ENCODE measurements at places on chromosomes 16 and 17.

DNA sequence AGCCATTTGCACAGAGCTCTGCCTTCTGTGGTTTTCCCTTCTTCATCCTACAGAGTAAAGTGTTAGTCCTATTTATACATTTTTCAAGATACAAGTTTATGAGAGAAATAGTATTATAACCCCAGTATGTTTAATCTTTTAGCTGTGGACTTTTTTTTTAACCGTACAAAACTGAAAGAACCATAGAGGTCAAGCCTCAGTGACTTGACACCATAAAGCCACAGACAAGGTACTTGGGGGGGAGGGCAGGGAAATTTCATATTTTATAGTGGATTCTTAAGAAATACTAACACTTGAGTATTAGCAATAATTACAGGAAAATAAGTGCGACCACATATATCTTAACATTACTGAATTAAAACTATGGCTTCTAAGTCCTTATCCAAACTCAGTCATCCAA is 17.0 kb upstream of the RAB11FIP4 start:
- no peak for DNase-seq

DNA sequence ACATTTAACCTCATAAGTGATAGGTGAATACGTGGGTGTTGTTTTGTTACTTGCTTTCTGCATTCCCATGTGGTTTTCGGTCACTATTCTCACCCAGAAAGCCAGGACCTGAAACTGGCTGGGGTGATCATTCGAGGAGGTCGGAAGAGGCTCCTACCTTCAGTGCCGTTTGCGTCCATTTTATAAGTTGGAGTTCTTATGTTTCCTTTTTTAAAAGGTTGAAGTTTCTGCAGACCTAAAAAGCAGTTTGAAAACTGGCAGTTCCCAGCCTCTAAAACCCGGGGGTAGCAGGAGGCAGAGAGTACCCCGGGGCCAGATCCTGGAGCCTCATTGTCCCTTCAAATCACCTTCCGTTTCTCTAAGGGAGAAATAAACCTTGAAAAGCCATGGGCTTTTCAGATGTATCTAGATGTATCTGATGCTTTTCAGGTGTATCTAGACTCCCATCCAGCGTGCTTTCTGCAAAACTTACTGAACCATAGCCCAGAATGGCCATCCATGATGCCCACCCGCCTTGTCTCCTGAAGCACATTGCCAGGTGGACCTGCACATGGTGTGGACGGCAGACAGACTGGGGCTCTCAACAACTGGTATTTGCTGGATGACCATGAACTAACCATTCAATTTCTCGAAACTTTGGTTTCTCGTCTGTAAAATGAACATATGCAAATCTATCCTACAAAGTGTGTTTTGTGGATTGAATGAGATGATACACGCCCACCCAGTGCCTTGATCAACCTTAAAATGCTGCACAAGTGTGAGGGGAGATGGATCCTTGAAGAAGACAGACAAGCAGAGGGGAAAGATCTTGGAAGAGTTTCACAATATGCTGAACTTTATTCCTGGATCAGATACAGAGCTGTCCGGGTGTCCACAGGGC is 1.3 kb downstream of the NLRC5 start:
- no peak for DNase-seq

GRCh38 chr16:10016752-10017151 is 165.5 kb downstream of the GRIN2A start:
- DNase-seq = no peak

GRCh38 chr16:66508248-66508913 is 41.5 kb downstream of the TK2 start:
- DNase-seq = no peak

GRCh38 chr17:49121696-49122292 is 10.8 kb upstream of the B4GALNT2 start:
- no peak for DNase-seq

DNA sequence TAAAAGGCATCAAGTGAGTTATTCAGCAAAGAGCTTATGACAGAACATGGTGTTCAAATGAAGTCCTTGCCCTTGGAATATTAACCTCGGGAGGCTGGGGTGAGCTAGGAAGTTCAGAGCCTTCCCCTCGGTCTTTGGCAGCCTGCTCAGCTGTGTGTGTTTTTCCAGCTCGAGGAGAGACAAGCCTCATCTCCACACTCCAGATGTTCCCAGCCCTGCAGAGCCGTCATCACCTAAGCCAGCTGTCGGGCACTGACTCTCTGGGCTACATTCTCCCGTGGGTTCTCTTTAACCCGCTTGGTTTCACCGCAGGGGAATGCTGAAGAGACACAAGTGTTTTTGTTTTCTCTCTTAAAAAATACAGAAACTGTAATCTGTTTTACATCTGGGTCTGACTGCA is 47.1 kb downstream of the IRX3 start:
- DNase-seq = no peak

DNA sequence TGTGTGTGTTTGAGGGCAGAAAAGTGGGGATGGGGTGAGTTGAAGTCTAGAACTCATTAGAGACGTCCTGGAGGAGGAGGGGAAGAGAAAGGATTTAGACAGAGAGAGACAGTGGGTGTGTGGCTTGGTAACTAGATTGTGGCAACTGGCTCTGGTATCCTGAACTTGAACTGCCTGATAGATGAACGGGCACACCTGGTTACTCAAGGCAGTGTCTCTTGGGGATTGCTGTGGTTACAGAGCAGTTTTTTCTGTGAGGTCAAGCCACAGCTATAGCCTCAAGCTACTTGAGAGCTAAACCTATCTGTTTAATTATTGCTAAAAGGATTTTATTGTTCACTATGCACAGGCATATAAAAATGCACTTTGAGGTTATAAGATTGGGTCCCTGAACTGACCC is 29.8 kb upstream of the MYH2 start:
- no peak for DNase-seq

- no peak for DNase-seq
Measured at GRCh38 chr17:61305024-61305423, 94.6 kb upstream of the TBX2 start.

- DNase-seq = no peak
Measured at GRCh38 chr16:30903596-30903995, 7.2 kb downstream of the CTF1 start.

DNA sequence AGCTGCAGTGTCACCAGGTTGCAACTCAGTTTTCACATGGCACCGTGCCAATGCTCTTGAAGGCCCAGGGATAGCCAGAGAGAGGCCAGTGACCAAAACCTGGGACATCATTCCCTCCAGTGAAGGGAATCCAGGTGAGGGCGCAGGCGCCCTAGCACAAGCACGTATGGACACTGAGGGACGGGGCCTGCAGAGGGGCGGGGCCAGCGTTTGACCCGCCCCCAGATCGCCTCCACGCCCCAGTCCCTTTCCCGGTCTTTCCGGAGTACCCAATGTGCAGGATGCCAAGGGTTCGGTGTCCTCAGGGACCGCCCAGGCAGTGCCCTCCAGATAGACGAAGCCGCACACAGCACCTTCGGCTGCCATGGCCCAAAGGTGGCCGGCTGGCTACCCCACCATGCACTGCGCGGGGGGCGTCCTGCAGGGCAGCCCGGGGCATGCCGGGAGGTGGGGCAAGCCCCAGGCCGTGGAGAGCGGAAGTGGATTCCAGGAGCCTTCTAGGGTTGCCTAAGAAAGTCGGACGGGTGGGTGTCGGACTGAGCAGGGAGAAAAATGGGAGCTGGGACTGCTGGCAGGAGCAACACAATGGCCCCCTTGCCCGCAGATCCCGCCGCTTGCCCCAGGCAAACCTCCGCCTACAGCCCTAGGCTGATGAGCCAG is 4.6 kb downstream of the SLC12A4 start:
- DNase-seq = no peak

- no peak for DNase-seq
Measured at GRCh38 chr16:15611610-15612009, 31.3 kb downstream of the MARF1 start.

GRCh38 chr16:25916037-25916436 is 224.3 kb downstream of the HS3ST4 start:
- DNase-seq = no peak

DNA sequence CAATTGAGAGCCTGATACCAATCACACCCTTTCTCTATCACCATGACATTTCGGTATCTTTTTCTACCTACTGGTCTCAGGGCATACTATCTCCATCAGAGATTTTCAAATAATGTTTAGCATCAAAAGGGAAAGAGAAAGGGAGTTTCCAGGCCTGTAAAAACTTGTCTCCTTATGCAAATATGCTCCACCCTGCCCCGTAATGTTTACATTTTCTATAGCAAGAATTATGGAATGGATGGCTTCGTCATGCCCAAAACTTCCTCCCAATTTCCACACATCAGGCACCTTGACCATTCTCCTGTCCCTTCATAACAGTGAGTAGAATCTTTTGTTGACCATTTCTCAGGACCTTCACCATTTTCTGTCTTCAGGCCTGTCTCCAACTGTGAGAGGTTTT is 30.9 kb upstream of the HLF start:
- DNase-seq = no peak

DNA sequence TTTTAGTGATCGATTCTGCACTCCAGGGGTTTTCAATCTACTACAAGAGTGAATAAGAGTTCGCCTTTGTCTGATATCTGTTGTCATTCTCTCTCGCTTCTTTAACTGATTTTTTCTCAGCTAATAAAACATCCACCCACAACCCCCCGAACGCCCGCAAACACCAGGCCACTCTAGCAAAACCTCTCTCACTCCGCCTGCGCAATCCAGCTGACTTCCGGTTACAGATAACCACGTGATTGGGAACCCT is 338 bp upstream of the RPL19 start:
- DNase-seq = no peak
